Aorta (tissue), 5 donors: ENCODE measurements at places on chromosomes 13 and 19. TPM values are rescaled to one million over a fixed set of nuclear protein-coding genes. Genes with fewer than 3 reads are reported as not detected.

DNA sequence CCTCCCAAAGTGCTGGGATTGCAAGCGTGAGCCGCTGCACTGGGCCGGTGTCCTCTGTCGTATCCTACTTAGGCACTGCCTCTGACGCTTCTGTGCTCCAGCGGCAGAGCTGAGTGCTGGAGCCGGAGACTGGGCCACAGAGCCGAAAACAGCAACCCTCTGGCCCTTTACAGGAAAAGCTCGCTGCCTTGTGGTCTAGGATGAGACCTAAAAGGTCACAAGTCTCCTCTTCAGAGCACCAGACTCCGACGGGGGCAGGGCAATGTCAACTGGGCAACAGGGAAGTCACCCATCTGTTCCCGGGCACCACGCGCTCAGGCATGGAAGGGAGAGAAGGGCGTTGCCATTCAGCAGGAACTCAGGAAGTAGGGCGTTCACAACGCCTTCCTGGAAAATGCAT lies 91.7 kb downstream of the GADD45B start:
- peak; percentile 92 for DNase-seq
- no peaks in the 10 kb centered on the region for H3K27me3 ChIP-seq
- no peaks in the 10 kb centered on the region for H3K4me1 ChIP-seq
- H3K4me3 ChIP-seq = no peak overlapping the region
- H3K27ac ChIP-seq = no peak overlapping the region

- H3K4me3 ChIP-seq = no peak overlapping the region
- no peaks in the 10 kb centered on the region for H3K36me3 ChIP-seq
- peaks cover 4% of the 10 kb centered on the region for H3K4me1 ChIP-seq
- DNase-seq = no peak
Observed at GRCh38 chr13:33612641-33613638, 205.0 kb upstream of the RFC3 start.

DNA sequence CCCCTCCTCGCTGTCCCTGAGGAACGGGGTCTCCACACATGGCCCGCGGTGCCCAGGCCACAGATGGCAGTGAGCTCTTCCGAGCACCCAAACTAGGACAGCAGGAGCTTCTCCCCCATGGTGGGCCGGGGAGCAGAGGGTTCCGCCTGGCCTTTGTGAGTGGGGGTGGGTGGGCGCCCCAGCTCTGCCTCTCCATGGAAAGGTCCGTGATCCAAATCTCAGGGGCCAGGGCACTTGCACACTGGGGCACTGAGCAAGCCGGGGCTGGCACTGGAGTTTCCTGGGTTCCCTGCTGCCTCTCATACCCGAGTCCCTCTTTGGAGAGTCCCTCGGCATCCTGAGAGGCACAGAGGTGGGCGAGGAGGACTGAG lies 2.2 kb upstream of the DIRAS1 start:
- DNase-seq = no peak
- H3K27me3 ChIP-seq = no peaks in the 10 kb centered on the region
- H3K4me3 ChIP-seq = no peak overlapping the region
- no peak overlapping the region for H3K27ac ChIP-seq

DNA sequence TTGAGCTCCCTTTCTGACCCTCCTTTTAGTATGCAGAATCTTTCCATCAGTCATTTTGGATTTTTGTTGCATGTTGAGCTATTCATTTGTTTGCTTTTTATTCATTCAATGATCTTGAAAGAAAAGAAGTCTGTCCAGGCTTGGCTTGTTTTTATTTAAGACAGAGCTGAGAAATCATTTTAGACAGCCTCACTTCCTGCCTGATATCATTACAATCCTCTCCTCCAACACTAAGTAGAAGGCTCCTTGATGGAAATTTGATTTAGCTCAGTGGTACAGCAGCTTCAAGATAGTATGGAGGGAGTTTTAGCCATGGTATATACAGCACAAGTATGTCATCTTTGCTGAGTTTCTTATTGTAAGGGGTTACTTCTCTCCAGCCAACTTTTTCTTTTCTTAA lies 28.4 kb downstream of the MBNL2 start:
- no peaks in the 10 kb centered on the region for H3K27me3 ChIP-seq
- H3K4me1 ChIP-seq = peaks cover 5% of the 10 kb centered on the region
- DNase-seq = no peak

GRCh38 chr13:79989217-79989661 lies 351.7 kb downstream of the SPRY2 start:
- no peak for DNase-seq
- H3K4me1 ChIP-seq = no peaks in the 10 kb centered on the region
- no peaks in the 10 kb centered on the region for H3K27me3 ChIP-seq
- H3K36me3 ChIP-seq = no peaks in the 10 kb centered on the region
- H3K27ac ChIP-seq = no peak overlapping the region
- no peak overlapping the region for H3K4me3 ChIP-seq

DNA sequence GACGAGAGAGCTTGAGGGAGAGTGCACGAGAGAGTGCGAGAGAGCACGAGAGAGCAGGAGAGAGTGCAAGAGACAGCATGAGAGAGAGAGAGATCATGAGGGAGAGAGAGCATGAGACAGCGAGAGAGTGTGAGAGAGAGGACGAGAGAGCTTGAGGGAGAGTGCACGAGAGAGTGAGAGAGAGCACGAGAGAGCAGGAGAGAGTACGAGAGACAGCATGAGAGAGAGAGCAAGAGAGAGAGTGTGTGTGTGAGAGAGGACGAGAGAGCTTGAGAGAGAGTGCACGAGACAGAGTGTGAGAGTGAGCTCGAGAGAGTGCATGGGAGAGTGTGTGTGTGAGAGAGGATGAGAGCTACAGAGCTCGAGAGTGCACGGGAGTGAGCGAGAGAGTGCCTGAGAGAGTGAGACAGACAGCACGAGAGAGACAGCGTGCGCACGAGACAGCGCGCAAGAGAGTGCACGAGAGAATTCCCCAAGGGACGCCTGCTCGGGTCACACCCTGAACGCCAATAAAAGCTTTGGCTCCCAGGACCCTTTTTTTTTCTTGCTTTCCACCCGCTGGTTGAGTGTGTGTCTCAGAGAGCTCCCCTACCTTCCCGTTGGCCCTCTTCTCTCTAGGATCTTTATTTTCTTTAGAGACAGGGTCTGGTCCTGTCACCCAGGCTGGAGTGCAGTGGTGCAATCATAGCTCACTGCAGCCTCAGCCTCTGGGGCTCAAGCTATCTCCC lies 3.7 kb downstream of the CD70 start:
- DNase-seq = no peak
- H3K27ac ChIP-seq = no peak overlapping the region
- H3K36me3 ChIP-seq = no peaks in the 10 kb centered on the region
- no peaks in the 10 kb centered on the region for H3K27me3 ChIP-seq
- no peaks in the 10 kb centered on the region for H3K4me1 ChIP-seq

- H3K27me3 ChIP-seq = no peaks in the 10 kb centered on the region
- peak; percentile 92 for DNase-seq
- no peaks in the 10 kb centered on the region for H3K36me3 ChIP-seq
- no peak overlapping the region for H3K4me3 ChIP-seq
- peak overlapping the region; percentile 76 for H3K27ac ChIP-seq
Observed at GRCh38 chr13:30870049-30870884, 35.8 kb upstream of the MEDAG start.

- peak overlapping the region; percentile 37 for H3K4me3 ChIP-seq
- no peaks in the 10 kb centered on the region for H3K36me3 ChIP-seq
- no peak overlapping the region for H3K27ac ChIP-seq
- DNase-seq = no peak
- no peaks in the 10 kb centered on the region for H3K4me1 ChIP-seq
- H3K27me3 ChIP-seq = peaks cover 4% of the 10 kb centered on the region
Observed at GRCh38 chr13:27921421-27921960, 1.7 kb downstream of the PDX1 start.

GRCh38 chr13:21518617-21519144 lies 59.6 kb upstream of the ZDHHC20 start:
- H3K4me3 ChIP-seq = no peak overlapping the region
- no peak overlapping the region for H3K27ac ChIP-seq
- DNase-seq = no peak
- no peaks in the 10 kb centered on the region for H3K4me1 ChIP-seq

DNA sequence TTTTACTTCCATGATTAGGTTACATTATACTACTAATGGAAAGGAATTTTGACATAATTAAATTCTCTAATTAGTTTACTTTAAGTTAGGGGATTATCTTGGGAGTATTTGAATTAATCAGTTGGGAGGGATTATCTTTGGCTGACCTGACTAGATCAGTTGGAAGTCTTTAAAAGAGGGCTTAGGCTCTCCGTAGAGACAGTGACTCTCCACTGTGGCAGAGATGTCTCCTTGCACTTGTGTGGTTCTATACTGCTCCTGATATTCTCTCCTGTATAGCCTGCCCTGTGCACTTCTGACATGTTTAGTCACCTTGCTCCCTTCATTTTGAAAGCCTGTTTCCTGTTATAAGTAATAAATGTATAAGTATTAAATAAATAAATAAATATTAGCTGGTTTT lies 1612.3 kb upstream of the PRR20A start:
- no peaks in the 10 kb centered on the region for H3K4me1 ChIP-seq
- H3K27ac ChIP-seq = no peak overlapping the region
- no peaks in the 10 kb centered on the region for H3K36me3 ChIP-seq
- no peaks in the 10 kb centered on the region for H3K27me3 ChIP-seq

GRCh38 chr13:33321686-33322542 lies 36.4 kb upstream of the STARD13 start:
- no peaks in the 10 kb centered on the region for H3K36me3 ChIP-seq
- no peaks in the 10 kb centered on the region for H3K27me3 ChIP-seq

DNA sequence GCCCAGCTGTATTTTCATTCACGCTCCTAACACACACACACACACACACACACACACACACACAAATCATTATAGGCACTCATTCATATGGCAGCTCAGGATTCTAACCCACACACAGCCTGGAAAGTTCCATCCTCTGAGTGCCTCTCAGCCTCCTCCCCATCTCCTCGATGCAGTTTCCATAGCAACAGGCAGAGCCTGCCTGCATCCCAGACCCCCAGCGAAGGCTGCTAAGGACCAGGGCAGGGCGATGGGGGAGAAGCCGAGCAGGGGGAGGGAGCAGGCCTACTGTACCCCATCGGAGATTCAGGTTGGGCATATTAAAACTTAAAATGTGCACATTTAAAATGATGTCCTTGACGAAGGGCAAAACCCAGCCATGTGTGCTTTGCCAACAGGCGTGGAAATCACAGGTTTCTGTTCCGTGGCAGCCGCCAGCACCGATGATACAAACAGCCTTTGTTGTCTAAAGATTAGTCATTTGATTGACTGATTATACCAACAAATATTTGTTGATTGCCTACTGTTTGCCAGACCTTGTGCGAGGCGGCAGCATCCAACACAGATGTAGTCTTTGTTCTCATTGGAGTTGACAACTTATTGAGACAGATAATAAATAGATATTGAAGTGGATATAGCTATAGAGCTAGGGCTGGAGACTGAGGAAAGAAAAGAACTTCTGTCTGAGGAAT lies 43.8 kb upstream of the USP29 start:
- no peaks in the 10 kb centered on the region for H3K36me3 ChIP-seq
- no peak overlapping the region for H3K4me3 ChIP-seq
- H3K27me3 ChIP-seq = no peaks in the 10 kb centered on the region

DNA sequence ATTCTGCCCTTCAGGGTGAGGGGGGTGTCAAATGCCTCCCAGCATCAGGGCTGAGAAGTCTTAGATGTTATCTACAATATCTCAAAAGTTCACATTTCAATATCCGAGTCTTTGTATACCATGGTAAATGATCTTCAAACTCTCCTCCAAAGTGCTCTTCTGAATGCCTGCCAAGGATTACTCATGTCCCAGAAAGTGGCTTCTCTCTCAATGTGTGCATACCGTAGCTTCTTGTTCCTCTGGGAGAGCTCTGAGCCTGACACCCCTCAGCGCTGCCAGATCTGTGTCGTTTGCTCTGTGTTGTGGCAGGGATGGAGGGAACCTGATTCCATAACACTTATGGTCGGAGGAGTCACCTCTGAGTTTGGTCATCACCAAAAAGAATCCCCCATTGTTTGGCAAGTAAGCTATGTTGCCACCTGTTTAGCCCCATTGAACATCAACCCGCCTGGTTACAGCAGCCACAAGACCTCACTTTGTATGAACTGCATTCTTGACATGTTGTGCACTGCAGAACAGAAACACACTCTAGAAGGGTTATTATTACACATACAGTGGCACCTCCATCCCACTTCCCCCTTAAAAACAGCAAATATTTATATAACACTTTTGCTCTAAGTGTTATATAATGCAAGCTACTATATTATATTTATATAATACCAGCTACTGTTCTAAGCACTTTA lies 163.1 kb upstream of the MIR17HG start:
- DNase-seq = no peak
- no peaks in the 10 kb centered on the region for H3K36me3 ChIP-seq
- H3K27me3 ChIP-seq = no peaks in the 10 kb centered on the region
- H3K4me1 ChIP-seq = no peaks in the 10 kb centered on the region
- H3K4me3 ChIP-seq = no peak overlapping the region

- H3K4me1 ChIP-seq = no peaks in the 10 kb centered on the region
- H3K4me3 ChIP-seq = no peak overlapping the region
- DNase-seq = no peak
- no peak overlapping the region for H3K27ac ChIP-seq
- H3K27me3 ChIP-seq = no peaks in the 10 kb centered on the region
Observed at GRCh38 chr19:18450021-18450930, 12.3 kb upstream of the ISYNA1 start.

DNA sequence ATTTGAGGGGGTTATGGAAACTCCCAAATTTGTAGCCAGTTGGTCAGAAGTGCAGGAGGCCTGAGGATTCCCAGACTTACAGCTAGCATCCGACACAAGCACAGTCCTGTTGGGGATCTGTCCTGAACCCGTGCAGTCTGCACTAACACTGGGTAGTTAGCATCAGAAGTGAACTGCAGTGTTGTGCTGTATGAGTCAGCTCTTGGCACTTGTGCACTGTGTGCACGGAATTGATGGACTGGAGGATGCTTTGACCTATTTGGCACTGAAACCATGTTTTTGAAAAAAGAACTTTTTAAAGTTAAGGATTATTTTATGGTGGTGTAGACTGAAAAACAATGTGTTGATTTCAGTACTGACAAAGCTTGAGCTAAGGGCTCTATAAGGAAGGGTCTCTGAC lies 279.0 kb downstream of the NHLRC3 start:
- H3K27me3 ChIP-seq = no peaks in the 10 kb centered on the region
- no peak for DNase-seq
- no peaks in the 10 kb centered on the region for H3K36me3 ChIP-seq

Gene ENOX1
- 1.4 TPM for total RNA-seq

Gene ARID3A
- 9.3 TPM for total RNA-seq

Gene WDR62
- 1.3 TPM for total RNA-seq

Gene PIH1D1
- 74.7 TPM for total RNA-seq

Gene USF2
- total RNA-seq = 107 TPM

Gene ZNF723
- total RNA-seq = not detected

Gene TNFSF13B
- total RNA-seq = 25.7 TPM

Gene DGKH
- 32.8 TPM for total RNA-seq

Gene SULT2A1
- total RNA-seq = not detected

Gene CYP2A7
- total RNA-seq = not detected

Gene UNC13A
- 2.4 TPM for total RNA-seq
